ENCODE measurements at places on chromosomes 12 and 14. TPM values are rescaled to one million over a fixed set of nuclear protein-coding genes. Genes with fewer than 3 reads are reported as not detected.

Gene MYH7
- total RNA-seq = not detected

Gene P2RX2
- not detected for total RNA-seq

Gene USP44
- 1.8 TPM for total RNA-seq

Gene COQ5
- total RNA-seq = 14.6 TPM

Gene DIO3
- not detected for total RNA-seq

Gene NOVA1
- not detected for total RNA-seq

Gene GPR162
- 0.39 TPM for total RNA-seq

- no peaks in the 10 kb centered on the region for H3K36me3 ChIP-seq
- no peak for DNase-seq
- H3K27ac ChIP-seq = no peak overlapping the region
- H3K27me3 ChIP-seq = peaks cover 7% of the 10 kb centered on the region
- no peak overlapping the region for H3K4me3 ChIP-seq
- H3K4me1 ChIP-seq = no peaks in the 10 kb centered on the region
Measured at GRCh38 chr12:8549381-8549780, 8.7 kb upstream of the CLEC4E start.

- no peak overlapping the region for H3K4me3 ChIP-seq
- no peaks in the 10 kb centered on the region for H3K4me1 ChIP-seq
- no peak overlapping the region for H3K27ac ChIP-seq
- DNase-seq = no peak
- H3K36me3 ChIP-seq = peaks cover 11% of the 10 kb centered on the region
Measured at GRCh38 chr12:89417246-89417977, 65.1 kb upstream of the DUSP6 start.

- H3K27me3 ChIP-seq = no peaks in the 10 kb centered on the region
- DNase-seq = no peak
- H3K4me1 ChIP-seq = no peaks in the 10 kb centered on the region
Measured at GRCh38 chr12:66602483-66603143, 76.3 kb downstream of the GRIP1 start.

- no peak for DNase-seq
- H3K27ac ChIP-seq = no peak overlapping the region
- peaks cover 7% of the 10 kb centered on the region for H3K4me1 ChIP-seq
- peaks cover 42% of the 10 kb centered on the region for H3K36me3 ChIP-seq
- H3K4me3 ChIP-seq = no peak overlapping the region
Measured at GRCh38 chr12:64461634-64462414, 9.9 kb downstream of the TBK1 start.

DNA sequence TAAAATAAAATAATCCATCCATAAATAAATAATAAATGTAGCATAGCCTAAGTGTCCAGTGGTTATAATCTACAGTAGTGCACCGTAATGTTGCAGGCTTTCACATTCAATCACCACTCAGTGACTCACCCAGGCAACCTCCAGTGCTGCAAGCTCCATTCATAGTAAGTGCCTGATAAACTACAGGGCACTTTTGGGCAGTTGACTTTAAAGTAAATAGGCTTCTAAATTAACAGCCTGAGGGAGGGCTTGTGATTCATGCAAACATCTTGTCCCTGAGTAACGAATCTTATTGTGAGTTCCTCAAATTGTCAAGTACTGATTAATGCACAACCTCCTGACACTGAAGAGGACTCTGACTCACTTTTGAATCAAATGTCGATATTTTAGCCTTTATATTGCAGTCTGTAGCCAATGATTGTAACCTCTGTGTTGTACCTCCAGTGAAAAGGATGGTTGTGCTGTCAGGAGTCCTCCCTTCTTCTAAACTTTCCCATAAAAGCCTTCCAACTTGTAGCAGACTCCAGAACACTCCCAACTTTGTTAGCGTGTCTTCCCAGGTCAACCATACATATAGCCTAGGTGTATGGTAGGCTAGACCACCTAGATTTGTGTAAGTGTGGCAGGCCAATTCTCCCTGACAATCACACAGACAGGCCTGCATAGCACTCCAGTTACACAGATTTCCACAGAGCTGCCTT, 55.0 kb upstream of the BICD1 start:
- H3K36me3 ChIP-seq = no peaks in the 10 kb centered on the region
- H3K27ac ChIP-seq = no peak overlapping the region
- H3K4me1 ChIP-seq = no peaks in the 10 kb centered on the region
- H3K27me3 ChIP-seq = no peaks in the 10 kb centered on the region
- no peak for DNase-seq
- H3K4me3 ChIP-seq = no peak overlapping the region

GRCh38 chr12:57512665-57513064, 7.6 kb downstream of the DDIT3 start:
- H3K27me3 ChIP-seq = no peaks in the 10 kb centered on the region
- no peak for DNase-seq
- no peaks in the 10 kb centered on the region for H3K4me1 ChIP-seq
- peaks cover 72% of the 10 kb centered on the region for H3K36me3 ChIP-seq

- H3K27me3 ChIP-seq = peaks cover 95% of the 10 kb centered on the region
- no peak overlapping the region for H3K27ac ChIP-seq
- H3K4me3 ChIP-seq = no peak overlapping the region
Measured at GRCh38 chr12:53990311-53991076, 5.5 kb downstream of the HOXC10 start.

- H3K36me3 ChIP-seq = no peaks in the 10 kb centered on the region
- no peaks in the 10 kb centered on the region for H3K4me1 ChIP-seq
- DNase-seq = no peak
- H3K27ac ChIP-seq = no peak overlapping the region
Measured at GRCh38 chr14:26400373-26400772, 197.5 kb downstream of the NOVA1 start.

DNA sequence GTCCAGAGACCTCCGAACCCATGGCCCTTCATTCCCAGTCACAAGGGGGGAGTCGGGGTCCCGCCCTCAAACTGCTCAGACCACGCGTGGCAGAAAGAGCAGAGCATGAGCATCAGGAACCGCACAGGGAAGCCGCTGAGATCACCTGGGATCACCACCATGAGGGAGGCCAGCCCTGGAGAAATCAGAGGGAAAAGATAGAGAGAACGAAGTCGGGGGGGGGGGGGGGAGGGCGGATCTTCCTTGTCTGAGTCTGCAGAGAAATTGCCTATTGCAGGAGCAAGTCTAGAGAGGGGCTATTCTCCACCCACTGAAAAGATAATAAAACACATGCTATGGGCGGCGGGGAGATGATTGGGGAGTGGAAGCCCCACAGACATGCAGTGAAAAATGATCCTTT, 884 bp upstream of the TMEM132C start:
- no peak overlapping the region for H3K27ac ChIP-seq
- no peaks in the 10 kb centered on the region for H3K36me3 ChIP-seq
- no peak overlapping the region for H3K4me3 ChIP-seq
- peaks cover 11% of the 10 kb centered on the region for H3K27me3 ChIP-seq

DNA sequence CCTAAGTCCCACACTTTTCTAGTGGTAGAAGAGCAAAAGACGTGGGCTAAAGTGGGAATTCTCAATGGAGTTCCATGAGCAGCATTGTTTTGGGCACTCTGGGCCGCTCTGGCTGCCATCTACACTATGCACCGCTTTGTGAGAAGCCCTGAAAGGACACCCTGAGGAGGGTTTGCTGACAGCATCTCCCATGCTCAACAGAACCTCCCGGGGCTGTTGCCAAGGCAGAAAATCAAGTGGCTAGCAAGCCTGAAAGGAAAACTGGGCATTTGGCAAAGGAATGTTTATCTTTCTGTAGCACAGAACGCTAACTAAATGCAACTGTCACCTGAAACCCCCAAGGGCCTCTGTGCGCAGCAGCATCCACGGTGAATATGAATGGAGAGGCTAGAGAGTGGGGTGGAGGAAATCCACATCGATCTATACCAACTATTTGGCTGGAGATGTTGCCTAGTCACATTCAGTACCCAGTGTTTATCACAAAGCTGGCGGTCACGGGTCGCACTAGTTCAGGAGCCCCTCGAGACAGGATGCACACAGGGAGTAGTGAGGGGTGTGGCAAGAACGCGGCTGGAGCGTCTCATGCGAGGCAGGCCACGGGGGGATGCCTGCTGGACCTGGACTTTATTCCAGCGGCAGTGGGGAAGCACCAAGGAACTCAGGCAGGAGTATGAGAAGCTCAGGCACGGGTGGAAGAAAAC, 14.2 kb downstream of the APPL2 start:
- peaks cover 43% of the 10 kb centered on the region for H3K36me3 ChIP-seq
- no peak for DNase-seq
- no peak overlapping the region for H3K4me3 ChIP-seq
- no peaks in the 10 kb centered on the region for H3K27me3 ChIP-seq

- H3K27ac ChIP-seq = no peak overlapping the region
- no peaks in the 10 kb centered on the region for H3K27me3 ChIP-seq
- H3K36me3 ChIP-seq = no peaks in the 10 kb centered on the region
- peak; percentile 86 for DNase-seq
Measured at GRCh38 chr14:21852061-21852664, 178.5 kb upstream of the OR4E1 start.

DNA sequence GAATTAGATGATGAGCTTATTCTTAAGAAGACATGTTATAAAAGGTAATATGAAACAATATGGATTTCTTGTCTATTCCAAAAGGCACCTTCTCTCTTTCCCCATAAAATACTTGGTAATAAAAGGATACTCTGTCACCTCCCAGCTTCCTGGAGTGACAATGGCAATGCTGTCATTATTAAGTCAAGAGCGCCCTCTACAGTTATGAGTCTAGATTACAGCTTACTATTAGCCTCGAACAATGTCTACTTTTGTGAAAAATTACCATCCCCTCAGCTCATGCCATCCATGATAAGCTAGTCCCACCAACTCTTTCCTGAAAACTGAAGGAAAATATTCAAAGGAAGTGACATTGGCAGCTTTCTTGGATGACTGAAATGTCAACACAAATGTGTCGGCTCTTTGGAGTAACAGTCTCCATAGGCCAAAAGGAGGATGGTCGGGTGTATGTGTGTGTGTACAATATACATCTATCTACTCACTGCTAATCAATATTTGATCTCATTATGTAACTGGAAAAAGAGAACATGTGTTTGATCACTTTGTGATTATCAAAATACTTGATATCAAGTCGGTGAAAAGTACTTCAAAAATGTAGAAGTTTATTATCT, 48.7 kb upstream of the CDKN3 start:
- no peaks in the 10 kb centered on the region for H3K4me1 ChIP-seq
- H3K27me3 ChIP-seq = no peaks in the 10 kb centered on the region
- no peak overlapping the region for H3K27ac ChIP-seq
- DNase-seq = peak; percentile 40
- H3K4me3 ChIP-seq = no peak overlapping the region

- no peaks in the 10 kb centered on the region for H3K36me3 ChIP-seq
- no peak overlapping the region for H3K27ac ChIP-seq
- peaks cover 16% of the 10 kb centered on the region for H3K4me1 ChIP-seq
- no peaks in the 10 kb centered on the region for H3K27me3 ChIP-seq
Measured at GRCh38 chr12:11773889-11774677, 124.6 kb downstream of the ETV6 start.

GRCh38 chr12:127562816-127563215, 704.2 kb upstream of the TMEM132C start:
- H3K27ac ChIP-seq = no peak overlapping the region
- H3K4me1 ChIP-seq = no peaks in the 10 kb centered on the region
- H3K36me3 ChIP-seq = no peaks in the 10 kb centered on the region
- H3K4me3 ChIP-seq = no peak overlapping the region
- H3K27me3 ChIP-seq = no peaks in the 10 kb centered on the region
- DNase-seq = no peak

Data from natural killer cell (primary cell).